NCI-H1092 treated with DMSO at 0.1 percent for 48 hours (cell line): ENCODE measurements at places on chromosomes 3 and 15.

- no peak for DNase-seq
Measured at GRCh38 chr3:34276342-34276741, 477.9 kb downstream of the PDCD6IP start.

- DNase-seq = no peak
Measured at GRCh38 chr3:26406636-26407035, 215.9 kb upstream of the LRRC3B start.

GRCh38 chr3:135226057-135226456 lies 431.0 kb downstream of the EPHB1 start:
- no peak for DNase-seq

- DNase-seq = no peak
Measured at GRCh38 chr15:79922512-79923078, 25.8 kb upstream of the MTHFS start.

- DNase-seq = no peak
Measured at GRCh38 chr3:53754325-53754724, 91.9 kb downstream of the CHDH start.

- DNase-seq = no peak
Measured at GRCh38 chr15:101707983-101708382, 16.3 kb downstream of the TARS3 start.

DNA sequence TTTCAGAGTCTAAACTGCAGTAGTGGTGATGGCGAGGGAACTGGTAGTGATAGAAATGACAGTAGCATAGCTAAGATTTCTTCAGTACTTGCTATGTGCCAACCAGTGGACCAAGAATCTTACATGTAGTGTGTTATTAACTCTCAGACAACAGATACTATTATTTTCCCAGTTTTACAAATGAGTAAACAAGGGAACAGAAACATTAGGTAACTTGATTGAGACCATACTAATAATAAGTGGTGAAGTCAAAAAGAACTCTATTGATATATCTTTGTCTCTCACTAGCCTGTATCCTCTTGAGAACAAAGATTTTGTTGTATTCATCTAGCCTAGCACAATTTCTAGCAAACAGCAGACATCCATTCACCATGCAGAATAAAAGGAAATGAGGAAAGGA lies 250.1 kb downstream of the ZBTB20 start:
- no peak for DNase-seq

DNA sequence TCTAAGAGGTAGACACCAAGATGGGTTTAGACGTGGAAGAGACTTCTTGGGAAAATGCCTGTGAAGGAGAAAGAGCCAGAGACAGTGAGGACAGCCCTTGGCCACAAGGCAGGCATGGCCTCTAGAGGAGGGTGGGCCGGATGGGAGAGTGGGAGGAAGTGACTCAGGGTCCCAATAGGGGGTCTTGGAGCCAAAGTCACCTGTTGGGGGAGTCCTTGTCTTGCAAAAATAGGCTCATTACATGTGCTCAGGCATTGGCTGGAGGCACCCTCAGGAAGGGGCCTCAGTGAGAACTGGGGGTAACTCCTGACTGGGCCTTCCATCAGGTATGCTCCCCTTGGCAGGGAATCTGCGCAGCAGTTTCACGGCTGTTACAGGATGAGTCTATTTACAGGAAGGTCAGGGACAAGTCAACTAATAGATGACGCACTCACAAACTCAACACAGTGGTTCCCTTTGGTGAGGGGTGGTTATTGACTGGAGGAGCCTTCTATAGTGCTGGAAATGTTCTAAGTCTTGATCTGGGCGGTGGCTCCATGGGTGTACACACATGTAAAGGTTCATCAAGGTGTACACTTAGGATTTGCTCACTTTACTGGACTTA lies 259.6 kb downstream of the XXYLT1 start:
- DNase-seq = no peak

DNA sequence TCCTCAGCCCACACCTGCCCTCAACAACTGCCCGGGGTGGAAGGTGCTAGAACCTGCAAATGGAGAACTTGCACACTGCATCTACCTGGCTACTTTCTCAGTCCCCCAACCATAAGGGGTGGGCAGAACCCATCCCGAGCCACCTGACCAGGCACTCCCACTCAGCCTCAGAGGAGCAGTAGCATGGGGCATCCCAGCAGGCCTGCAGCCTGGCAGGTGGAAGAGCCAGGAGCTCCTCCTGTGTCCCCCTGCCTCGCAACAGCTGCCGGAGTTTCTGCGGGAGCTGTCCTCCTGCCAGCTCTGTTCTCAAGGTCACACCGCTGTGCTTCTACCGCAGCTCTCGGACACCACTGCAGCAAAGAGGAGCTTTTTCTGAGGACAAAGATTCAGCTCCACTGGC lies 27.5 kb downstream of the RAB6B start:
- no peak for DNase-seq

DNA sequence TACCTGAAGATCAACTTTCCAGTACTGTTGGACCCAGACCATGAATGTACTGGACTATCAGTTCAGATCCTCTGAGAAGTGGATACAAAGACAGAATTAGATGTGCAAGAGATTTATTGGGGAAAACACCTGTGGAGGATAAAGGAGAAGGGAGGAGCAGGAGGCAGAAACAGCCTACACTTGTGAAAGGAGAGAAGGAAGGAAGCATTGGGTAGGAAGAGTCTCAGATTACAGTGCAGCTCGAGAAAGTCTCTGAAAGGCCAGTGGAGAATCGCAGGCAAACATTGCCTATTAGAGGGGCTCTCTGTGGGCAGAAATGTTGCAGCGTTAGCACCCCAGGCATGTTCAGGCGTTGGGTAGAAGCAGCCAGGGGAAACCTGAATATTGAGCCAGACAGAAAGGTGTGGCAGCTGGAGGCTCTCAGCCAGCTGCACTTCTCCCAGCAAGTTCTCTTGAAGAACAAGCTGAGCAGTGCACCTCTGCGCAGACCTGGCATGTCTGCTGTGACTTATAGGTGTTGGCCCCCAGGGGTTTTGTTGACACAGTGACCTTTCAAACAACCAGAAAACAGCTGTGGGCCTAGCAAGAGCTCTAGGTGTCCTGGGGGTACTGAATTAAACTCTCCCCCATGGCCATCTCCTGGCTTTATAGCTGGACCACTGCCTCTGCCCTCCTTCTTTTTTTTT lies 7.0 kb downstream of the CHST14 start:
- no peak for DNase-seq

- no peak for DNase-seq
Measured at GRCh38 chr3:71465371-71466036, 118.0 kb downstream of the FOXP1 start.
